COR-L47 (cell line): ENCODE measurements at places on chromosomes 11 and 22.

DNA sequence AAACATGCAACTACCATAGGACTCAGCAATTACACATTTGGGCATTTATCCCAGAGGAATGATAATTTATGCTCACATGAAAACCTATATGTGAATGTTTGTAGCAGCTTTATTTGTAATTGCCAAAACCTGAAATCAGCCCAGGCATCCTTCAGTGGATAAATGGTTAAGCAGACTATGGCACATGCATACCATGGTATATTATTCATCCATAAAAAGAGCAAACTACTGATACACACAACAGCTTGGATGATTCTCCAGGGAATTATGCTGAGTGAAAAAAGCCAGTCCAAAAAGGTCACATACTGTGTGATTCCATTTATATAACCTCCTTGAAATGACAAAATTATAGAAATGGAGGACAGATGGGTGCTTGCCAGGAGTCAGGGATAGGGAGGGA is 86.7 kb downstream of the ALX4 start:
- DNase-seq = no peak

DNA sequence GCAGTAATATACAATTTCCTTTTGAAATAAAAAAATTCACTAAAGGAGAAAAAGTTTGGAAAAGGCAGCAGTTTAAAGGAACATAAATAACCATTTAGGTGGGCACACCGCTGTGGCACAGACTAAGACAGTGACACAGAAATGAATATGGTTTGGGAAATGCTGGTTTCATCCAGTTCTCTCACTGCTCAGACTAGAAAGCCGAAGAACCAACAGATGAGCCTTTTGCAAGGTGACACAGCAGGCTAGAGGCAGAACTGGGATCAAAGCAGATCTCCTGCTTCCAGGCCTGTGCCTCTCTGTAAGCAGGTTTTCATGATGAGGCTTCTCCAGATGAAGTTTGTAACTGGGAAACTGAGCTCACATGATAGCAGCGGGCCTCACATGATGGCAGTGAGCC is 380.0 kb upstream of the NARS2 start:
- no peak for DNase-seq

DNA sequence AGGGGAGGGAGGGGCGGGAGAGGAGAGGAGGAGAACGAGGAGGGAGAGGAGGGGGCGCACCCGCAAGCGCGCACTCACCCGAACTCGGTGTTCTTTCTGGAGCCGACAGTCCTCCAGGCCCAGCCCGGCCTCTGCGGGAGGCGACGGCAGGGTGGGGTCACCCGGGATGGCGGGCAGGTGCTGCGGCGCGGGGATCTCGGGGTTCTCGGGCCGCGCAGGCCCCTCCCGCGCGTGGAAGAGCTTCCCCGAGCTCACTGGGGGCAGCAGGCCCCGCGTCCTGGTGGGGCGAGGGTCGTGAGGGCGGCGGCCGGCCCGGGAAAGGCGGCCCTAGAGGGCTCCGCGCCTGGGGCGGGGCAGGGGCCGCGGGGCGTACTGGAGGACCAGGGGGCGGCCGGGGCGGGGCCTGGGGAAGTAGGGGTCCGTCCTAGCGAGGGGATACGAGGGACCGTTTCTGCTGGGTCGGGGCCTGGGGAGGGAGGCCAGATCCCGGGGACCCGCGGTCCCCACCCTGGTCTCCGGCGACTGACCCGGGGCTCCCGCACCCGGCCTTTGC is 5.2 kb downstream of the LMNTD2 start:
- no peak for DNase-seq

DNA sequence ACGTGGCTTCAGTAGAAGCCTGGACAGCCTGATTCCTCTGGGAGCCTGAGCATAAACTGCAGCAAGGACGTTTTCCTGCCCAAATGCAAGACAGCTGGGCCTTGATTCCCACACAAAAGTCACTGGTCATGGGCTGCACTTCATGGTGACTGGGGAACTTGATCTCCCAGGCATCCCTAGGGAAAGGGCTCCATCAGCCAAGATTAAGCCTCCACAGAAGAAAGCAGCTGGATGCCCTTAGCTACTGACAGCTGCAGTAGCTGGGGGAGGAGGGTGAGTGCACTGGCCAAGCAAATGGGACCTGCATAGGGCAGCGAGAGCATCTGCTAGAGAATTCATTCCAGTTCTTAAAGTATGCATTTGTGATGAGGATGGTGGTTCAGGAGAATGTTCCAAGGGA is 267.4 kb upstream of the ISX start:
- no peak for DNase-seq

- no peak for DNase-seq
Measured at GRCh38 chr11:128235426-128235825, 351.9 kb downstream of the ETS1 start.

GRCh38 chr11:86688398-86689179 is 16.2 kb upstream of the ME3 start:
- DNase-seq = no peak

- DNase-seq = peak; percentile 71
Measured at GRCh38 chr11:72471005-72471898, 36.9 kb upstream of the CLPB start.

DNA sequence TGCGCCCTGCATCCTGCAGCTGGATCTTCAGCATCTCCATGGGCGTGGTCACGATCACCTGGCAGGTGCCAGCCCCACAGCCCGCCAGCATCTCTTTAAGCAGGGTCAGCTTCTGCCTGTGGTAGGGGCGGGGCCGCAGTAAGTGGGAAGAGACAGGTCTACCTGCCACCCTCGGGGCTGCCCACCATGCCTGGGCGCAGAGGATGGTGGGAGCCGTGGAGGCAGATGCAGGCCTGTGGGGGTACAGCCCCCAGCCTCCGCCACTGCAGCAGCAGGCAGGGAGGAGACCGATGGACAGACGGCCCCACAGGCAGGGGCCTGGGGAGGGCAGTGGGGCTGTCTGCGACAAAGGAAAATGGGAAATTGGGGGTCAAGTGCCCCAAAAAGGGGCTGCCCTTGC is 3.0 kb upstream of the CEND1 start:
- DNase-seq = no peak

DNA sequence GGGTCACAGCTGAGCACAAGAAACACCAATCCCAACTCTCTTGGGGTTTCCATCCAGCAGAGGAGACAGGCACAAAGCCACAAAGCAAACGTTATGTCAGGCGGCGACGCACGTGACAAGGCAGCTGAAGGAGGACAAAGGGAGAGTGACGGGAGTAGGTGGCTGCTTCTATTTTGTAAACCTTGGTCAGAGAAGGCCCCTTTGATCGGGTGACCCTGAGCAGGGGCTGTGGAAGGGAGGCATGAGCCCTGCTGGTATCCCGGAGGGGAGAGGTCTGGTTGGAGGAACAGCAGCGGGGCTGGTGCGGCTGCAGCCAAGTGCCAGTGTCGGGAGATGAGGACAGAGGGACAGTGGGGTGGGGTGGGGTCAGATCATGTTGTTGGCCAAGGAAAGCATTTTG is 17.3 kb upstream of the RFPL3 start:
- DNase-seq = no peak

GRCh38 chr11:76666408-76666807 is 4.1 kb downstream of the LRRC32 start:
- DNase-seq = no peak

- DNase-seq = no peak
Measured at GRCh38 chr11:84817998-84818397, 809.1 kb downstream of the DLG2 start.

DNA sequence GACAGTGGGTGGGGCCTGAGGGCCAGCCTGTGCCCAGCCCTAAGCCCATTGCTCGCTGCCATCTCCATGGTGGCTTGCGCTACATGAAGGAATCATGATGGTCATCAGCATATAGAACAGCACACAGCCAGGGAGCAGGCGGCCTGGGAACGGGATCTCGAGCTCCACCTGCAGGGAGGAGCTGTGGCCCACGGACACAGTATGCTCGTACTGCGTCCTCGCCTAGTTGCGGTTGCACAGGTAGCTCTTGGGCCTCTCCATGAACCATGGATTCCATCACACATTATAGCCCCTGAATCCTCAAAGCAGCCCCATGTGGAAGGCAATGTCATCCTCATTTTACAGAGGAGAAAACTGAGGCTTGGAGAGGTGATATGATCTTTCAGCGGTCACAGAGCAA is 15.1 kb downstream of the SEC14L4 start:
- no peak for DNase-seq

DNA sequence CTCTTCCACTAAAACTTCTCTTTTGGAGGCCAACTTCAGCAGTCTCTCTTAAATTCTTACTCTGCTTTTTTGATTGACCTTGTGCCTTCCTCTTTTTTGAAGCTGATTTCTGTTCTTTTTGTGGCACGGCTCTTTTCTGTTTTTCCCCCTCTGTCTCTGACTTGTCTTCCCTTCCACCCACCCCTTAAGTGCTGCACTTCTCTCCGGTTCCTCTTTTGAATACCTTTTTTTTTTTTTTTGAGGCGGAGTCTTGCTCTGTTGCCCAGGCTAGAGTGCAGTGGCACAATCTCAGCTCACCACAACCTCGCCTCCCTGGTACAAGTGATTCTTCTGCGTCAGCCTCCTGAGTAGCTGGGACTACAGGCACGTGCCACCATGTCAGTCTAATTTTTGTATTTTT is 211.9 kb downstream of the BLID start:
- no peak for DNase-seq

DNA sequence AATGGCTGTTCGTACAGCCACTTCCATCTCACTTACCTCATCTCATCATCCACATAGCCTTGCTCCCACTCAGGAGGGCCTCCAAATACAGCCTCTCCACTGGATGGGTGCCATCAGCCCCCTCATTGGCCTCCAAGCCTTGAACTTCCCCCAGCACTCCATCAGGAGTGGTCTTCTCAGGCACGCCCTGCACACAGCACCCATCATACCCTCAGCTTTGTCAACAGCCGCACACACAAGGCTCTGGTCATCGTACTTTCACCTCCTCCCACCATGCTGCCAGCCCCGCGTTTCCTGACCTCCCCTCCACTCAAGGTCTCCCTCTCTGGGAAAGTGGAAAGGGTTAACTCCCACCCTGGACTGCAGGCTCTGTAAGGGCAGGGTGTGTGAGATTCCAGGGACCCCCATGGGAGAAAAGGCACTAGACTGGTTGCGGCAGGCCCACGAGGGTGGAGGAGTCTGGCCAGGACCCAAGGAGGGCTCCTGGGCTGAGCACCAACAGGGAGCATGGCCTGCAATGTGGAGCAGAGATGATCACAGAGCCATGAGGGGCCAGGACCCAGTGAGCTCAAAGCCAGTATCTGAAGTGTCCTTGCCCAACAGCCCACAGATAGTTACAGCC is 21.0 kb upstream of the SCARF2 start:
- no peak for DNase-seq

DNA sequence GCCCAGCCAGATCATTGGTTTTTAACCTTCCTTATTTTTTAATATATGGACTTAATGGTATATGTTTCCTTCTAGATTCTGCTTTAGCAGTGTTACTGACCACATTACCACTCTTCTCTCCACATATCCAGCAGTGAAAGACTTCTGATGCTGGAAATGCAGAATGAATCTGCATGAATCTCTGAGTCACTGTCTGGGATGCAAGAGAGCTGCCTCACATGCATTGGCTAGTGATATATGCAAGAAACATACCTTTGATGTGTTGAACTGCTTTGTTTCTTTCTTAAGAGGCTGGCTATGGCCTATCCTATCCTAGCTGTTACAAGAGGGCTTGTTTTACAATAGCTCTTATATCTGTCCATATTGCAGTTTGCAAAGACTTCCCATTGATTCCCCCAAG is 16.6 kb upstream of the AMPD3 start:
- no peak for DNase-seq

DNA sequence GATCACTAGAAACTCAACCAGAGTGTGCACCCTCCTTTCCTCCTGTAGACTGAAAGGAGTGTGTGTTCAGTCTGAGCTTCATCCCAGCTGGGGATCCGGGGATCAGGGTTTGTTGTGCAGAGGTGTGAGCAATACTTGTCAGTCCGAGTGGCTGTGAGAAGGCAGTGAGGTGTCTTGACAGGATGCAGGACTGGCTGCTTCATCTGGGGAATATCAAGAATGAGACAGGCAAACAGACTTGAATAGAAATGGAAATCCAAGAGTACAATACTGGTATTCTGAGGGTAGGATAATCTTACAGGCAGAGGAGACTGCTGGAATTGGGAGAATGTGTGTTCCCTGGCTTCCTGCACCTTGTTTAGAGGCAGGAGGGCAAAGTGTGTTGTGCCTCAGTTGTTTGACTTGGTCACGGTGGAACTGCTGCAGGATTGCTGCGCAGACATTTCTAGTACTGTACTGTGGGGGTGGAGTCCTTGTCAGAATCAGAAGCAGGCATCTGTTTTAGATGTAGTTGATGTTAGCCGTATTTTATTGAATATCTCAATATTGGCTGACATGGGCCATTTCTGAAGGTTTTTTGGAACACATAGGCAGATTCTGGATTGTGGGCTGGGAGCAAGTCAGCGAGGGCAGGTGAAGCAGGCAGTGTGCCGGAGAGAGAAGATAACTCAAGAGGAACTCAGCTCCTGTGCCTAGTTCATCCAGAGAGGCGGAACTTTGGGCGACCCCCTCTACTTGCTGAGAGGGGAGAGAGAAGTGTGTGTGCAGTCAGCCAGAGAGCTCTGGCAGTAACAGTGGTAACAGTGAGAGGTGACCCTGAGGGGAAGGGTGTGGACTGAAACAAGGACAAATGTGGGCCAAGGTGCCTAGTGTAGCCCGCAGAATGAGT is 27.1 kb upstream of the GRK2 start:
- no peak for DNase-seq

DNA sequence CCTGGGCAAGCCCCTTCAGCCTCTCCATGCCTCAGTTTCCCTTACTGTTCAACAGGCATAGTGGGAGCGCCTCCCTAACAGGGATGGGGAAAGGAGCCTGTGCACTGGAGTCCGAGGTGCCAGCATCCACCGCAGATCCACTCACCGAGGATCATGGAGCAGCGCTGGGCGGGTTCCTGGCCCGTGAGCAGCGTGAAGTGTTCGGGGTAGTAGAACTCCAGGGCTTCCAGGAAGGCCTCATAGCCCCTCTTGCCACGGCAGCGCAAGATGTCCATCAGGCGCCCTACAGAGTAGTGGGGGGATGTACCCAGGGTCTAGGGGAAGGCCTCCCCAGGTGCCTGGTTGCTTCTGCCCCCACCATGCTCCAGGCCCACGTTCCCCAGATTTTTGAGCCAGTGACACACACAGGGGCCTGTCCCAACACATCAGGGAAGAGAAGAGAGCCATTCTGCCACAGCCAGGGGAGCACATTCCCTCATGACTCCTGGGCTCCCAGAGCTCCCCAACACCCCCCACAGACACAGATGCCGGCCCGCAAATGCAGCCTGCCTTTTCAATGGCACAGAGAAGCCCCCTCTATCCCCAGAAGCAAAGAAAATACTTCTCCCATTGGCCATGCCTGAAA is 1.3 kb downstream of the CARD10 start:
- DNase-seq = no peak

GRCh38 chr11:71194710-71195109 is 57.7 kb downstream of the SHANK2 start:
- no peak for DNase-seq

DNA sequence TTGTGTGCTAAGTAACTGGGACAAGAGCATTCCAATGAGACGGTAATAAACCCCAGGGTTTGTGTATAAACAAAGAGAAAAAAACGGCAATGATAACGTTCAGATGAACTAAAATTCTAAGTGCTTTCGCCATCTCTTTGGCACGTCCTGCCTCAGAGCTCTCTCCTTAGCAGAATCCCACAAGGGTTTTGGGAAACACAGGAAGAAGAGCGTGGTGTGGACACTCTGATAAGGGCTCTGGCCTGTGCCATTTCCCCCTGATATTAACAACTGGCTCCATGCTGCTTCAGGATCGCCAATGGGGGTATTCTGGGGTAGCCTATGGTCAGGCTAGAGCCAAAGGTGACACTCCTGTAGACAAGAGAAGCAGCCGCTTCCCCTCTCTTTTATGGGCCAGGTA is 18.4 kb downstream of the ABCC8 start:
- DNase-seq = no peak
